ENCODE measurements at places on chromosomes 7 and 10.

- DNase-seq = no peak
These were observed 58.2 kb upstream of the SLC25A13 start for GRCh38 chr7:96380111-96380512.

DNA sequence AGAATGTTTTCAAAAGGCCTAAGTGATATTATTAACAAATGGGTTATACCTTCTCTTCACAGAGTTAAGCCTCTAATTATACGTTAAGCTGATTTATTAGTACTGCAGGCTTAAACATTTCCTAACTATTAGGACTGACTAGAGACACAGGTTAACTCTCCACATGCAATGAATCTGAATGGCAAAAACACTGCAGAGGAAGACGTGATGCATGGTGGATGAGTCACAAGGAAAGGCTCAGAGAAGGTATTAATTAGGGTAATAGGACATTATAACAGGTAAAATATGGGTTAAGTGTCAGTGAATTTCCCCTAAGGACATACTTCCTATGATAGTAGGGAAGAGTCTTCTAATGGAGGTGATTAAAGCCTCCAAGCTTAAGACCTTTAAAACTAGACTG, 24.7 kb upstream of the SEM1 start:
- DNase-seq = no peak

DNA sequence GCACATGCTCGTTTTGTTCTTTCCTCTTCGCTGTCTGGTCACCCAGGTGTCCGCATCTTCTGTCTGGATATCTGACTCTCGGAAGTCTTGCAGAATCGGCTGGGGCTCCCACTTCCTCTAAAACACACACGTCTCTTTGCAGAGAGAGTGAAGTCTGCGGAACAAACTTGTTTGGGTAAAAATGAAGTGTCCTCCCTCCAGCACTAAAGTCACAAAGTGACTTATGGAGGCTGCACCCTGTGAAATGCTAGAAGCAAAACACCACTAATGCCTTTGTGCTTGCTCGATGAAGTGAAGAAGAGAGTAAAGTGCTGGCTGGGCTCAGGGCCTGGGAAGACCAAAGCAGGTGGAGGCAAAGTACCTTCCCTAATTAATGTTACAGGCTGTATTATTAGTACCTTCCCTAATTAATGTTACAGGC, 71.4 kb downstream of the FGFR2 start:
- no peak for DNase-seq

DNA sequence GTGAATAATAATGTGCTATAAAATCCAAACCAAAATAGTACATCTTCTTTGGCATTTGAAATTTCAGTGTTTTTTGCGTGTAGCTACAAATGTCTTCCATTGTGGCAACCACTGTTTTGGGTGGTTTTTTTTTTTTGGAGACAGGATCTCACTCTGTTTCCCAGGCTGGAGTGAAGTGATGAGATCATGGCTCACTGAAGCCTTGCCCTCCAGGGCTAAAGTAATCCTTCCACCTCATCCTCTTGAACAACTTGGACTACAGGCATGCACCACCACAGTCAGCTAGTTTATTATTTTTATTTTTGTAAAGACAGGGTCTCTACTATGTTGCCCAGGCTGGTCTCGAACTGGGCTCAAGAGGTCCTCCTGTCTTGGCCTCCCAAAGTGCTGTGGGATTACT, 455.1 kb downstream of the AUTS2 start:
- no peak for DNase-seq

DNA sequence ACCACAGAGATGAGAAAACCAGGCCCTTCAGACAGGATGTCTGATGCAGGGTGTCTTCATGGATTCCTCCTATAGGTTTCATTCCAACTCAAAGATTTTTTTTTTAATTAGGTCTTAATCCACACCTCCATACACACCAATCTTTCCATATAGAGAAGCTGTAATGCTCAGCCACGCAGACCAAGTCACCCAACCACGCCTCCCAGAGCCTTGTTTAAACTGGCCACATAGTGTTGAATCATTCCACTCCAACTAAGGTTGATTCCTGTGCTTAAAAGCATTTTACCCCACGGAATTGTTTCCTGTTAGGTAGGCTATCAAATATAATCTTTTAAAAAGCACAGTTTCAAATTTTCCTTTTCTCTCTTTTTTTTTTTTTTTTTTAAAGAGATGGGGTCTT, 153.6 kb downstream of the TYW1B start:
- no peak for DNase-seq

DNA sequence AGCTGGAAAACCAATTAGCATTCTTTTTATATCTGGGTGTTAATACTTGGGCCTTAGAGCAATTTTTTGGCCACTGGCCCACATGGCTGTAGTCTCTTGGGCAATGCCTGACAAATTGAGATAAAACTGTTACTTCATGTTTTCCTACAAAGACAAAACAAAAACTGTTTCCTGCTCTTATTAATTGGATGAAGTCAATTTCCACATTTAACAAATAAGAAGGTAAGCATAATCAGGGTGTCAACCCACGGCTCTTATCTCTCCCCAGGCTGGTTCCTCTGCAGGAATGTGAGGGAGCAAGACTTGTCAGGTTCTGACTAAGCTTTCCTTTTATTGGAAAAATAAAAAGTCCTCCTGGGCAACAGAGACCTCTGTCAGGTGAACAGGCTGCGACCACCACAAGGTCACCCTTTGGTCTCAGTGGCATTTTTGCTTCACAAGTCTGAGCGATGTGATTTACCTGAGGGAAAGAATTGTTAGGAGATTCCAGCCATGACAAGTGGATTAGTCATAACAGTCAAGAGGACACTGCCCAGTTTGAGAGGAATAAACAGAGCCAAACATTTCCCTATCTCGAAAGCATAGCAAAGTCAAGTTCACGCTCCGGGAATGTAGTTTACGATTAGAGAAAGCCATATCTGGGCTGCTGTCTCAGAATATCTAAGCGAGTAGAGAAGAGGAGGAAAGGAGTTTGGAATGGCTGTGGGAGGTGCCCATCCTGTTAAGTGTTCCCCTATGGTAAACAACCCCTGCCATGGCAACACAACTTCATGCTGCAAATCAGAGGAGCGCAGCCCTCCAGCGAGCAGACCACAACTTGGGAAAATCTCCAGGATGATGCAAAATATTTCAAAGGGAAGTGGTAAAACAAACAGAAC, 144.4 kb downstream of the TES start:
- no peak for DNase-seq

GRCh38 chr7:33882040-33882837, 23.1 kb upstream of the BMPER start:
- no peak for DNase-seq

- no peak for DNase-seq
These were observed 323.8 kb upstream of the C7orf33 start for GRCh38 chr7:148266795-148267194.

DNA sequence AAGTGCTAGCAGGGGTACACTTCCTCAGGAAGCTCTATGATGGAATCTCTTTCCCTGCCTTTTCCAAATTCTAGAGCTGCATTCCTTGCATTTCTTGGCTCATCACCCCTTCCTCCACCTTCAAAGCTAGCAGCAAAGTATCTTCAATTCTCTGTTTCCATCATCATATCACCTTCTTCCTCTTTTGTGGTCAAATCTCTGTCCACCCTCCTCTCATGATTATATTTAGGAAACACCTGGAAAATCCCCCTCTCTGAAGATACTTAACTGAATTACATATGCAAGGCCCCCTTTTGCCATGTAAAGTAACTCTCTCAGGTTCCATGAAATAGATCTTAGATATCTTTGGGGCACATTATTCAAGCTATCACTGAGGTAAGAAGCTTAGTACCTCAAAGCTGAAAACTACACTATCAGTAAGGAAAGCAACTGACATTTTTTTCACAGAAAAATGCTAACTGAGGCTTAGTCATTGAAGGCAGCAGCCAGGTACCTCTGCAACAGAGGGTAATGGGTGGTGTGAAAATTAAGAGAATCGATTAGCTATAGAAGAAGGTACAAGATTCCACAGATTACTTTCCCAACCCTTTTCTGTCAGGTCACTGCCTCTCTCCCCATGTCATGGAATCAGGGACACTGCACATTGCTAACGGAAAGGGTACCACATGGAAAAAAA, 197.3 kb downstream of the MACC1 start:
- DNase-seq = no peak

GRCh38 chr10:8136736-8137135, 82.2 kb downstream of the GATA3 start:
- no peak for DNase-seq

All from GM18507 (cell line).